ENCODE measurements at places on chromosomes 7 and 10.

GRCh38 chr7:33729726-33730125, 175.6 kb upstream of the BMPER start:
- no peaks in the 10 kb centered on the region for H3K36me3 ChIP-seq
- peaks cover 3% of the 10 kb centered on the region for H3K27me3 ChIP-seq
- no peaks in the 10 kb centered on the region for H3K4me1 ChIP-seq

DNA sequence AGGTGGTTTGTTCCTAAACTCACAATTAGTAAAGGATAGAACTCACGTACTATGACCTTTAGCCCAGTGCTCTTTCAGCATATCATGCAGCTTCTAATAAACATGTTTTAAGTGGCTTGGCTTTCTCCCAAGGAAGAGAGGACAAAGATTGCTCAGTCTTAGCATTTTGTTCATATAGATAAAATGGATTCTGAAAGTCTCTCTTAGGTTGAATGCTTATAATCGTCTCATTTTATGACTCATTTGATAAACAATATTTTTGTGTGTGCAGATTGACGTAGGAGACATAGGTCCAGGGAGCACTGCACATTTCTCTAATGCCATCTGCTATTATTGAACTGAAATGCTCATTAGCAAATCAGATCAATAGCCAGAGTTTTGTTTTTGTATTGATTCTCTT, 44.8 kb downstream of the GNAT3 start:
- H3K27me3 ChIP-seq = no peaks in the 10 kb centered on the region
- H3K27ac ChIP-seq = no peak overlapping the region
- H3K4me1 ChIP-seq = no peaks in the 10 kb centered on the region
- H3K36me3 ChIP-seq = no peaks in the 10 kb centered on the region
- H3K4me3 ChIP-seq = no peak overlapping the region

GRCh38 chr7:105131890-105132289, 117.9 kb downstream of the KMT2E start:
- H3K27me3 ChIP-seq = no peaks in the 10 kb centered on the region
- no peak overlapping the region for H3K4me3 ChIP-seq
- peaks cover 64% of the 10 kb centered on the region for H3K36me3 ChIP-seq
- peaks cover 4% of the 10 kb centered on the region for H3K4me1 ChIP-seq

- no peaks in the 10 kb centered on the region for H3K4me1 ChIP-seq
- H3K27me3 ChIP-seq = no peaks in the 10 kb centered on the region
- no peak overlapping the region for H3K4me3 ChIP-seq
- DNase-seq = no peak
- H3K36me3 ChIP-seq = no peaks in the 10 kb centered on the region
Observed at GRCh38 chr10:124256151-124256550, 162.6 kb downstream of the OAT start.

DNA sequence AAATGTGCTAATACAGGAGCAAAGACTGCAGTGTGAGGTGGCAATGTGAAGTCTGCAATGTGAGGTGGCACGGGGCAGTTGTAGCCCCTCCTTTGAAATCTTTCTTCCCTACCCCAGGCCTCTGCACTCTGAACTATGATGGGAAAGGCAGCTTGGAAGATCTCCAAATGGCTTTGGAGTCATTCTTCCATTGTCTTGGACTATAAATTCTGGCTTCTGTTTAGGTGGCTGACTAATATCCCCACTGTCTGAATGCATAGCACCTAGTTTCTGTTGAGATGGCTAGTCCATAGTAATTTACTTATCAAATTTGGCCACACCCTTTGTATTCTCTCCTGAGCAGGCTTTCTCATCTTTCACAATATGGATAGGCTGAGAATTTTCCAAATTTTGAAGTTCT, 175.0 kb downstream of the CFTR start:
- no peaks in the 10 kb centered on the region for H3K36me3 ChIP-seq
- no peak overlapping the region for H3K4me3 ChIP-seq
- no peak for DNase-seq
- no peak overlapping the region for H3K27ac ChIP-seq
